Temporal lobe (tissue), 4 donors: ENCODE measurements at places on chromosomes 3 and 15. TPM values are rescaled to one million over a fixed set of nuclear protein-coding genes. Genes with fewer than 3 reads are reported as not detected.

Gene EPHA3
- 105 TPM for total RNA-seq

Gene ERICH6
- 0.25 TPM for total RNA-seq

Gene TM2D3
- total RNA-seq, result 62.9 TPM

Gene PLA2G4D
- total RNA-seq, result not detected

Gene GOLGA8J
- total RNA-seq, result not detected

Gene ACOX2
- total RNA-seq, result 0.98 TPM

Gene KCNAB1
- total RNA-seq, result 19.9 TPM

Gene KBTBD13
- not detected for total RNA-seq

Gene ANKRD34C
- under 0.01 TPM for total RNA-seq
